ENCODE measurements at places on chromosomes 13 and 19. TPM values are rescaled to one million over a fixed set of nuclear protein-coding genes. Genes with fewer than 3 reads are reported as not detected.

The CXCL17 gene
- 0.98 TPM for total RNA-seq

The ACP4 gene
- total RNA-seq: not detected

- peaks cover 74% of the 10 kb centered on the region for H3K4me1 ChIP-seq
- no peak for DNase-seq
- peak overlapping the region; percentile 100 for H3K27ac ChIP-seq
- no peaks in the 10 kb centered on the region for H3K36me3 ChIP-seq
- no peaks in the 10 kb centered on the region for H3K27me3 ChIP-seq
Measured at GRCh38 chr13:44305286-44305685, 68.3 kb upstream of the SERP2 start.

GRCh38 chr19:53224606-53225005, 30.1 kb downstream of the ZNF677 start:
- no peak overlapping the region for H3K27ac ChIP-seq
- H3K36me3 ChIP-seq: peaks cover 3% of the 10 kb centered on the region
- no peak for DNase-seq
- no peaks in the 10 kb centered on the region for H3K27me3 ChIP-seq
- no peaks in the 10 kb centered on the region for H3K4me1 ChIP-seq
- H3K4me3 ChIP-seq: no peak overlapping the region

DNA sequence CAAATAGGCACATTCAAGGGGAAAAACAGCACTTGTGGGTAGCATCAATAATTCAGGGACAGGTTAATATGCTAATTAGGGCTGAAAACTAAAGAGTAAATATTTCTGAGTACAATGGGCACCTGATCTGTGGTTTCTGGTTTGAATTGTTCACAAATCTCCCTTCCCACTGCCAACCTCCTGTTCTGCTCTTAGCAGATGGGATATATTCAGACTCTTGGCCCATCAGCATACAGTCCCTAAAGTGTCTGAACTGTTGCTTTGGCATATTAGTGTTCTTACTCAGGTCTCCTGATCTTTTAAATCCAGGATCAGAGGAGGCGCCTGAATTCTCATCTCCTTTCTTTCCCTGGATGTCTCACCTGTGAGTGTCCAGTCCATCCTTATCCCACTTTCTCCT, 8.2 kb upstream of the LRCH1 start:
- no peak overlapping the region for H3K27ac ChIP-seq
- H3K4me1 ChIP-seq: no peaks in the 10 kb centered on the region
- no peaks in the 10 kb centered on the region for H3K36me3 ChIP-seq
- DNase-seq: no peak
- H3K4me3 ChIP-seq: no peak overlapping the region

All from PC-3 (cell line).